ENCODE measurements at places on chromosomes 11 and 22. TPM values are rescaled to one million over a fixed set of nuclear protein-coding genes. Genes with fewer than 3 reads are reported as not detected.

- H3K36me3 ChIP-seq = no peaks in the 10 kb centered on the region
- peak; percentile 59 for DNase-seq
- H3K27me3 ChIP-seq = peaks cover 16% of the 10 kb centered on the region
- peaks cover 23% of the 10 kb centered on the region for H3K4me1 ChIP-seq
- H3K27ac ChIP-seq = peak overlapping the region; percentile 40
- H3K4me3 ChIP-seq = peak overlapping the region; percentile 59
Measured at GRCh38 chr11:8068605-8069221, 12.3 kb upstream of the TUB start.

- DNase-seq = no peak
- H3K4me3 ChIP-seq = no peak overlapping the region
- H3K27me3 ChIP-seq = peaks cover 24% of the 10 kb centered on the region
- no peak overlapping the region for H3K27ac ChIP-seq
Measured at GRCh38 chr11:2836315-2837095, 49.1 kb downstream of the CDKN1C start.

- peaks cover 12% of the 10 kb centered on the region for H3K27me3 ChIP-seq
- peaks cover 5% of the 10 kb centered on the region for H3K36me3 ChIP-seq
- no peak overlapping the region for H3K4me3 ChIP-seq
- no peak overlapping the region for H3K27ac ChIP-seq
- peaks cover 71% of the 10 kb centered on the region for H3K4me1 ChIP-seq
- DNase-seq = no peak
Measured at GRCh38 chr22:27108425-27109114, 451.2 kb downstream of the MIAT start.

- no peaks in the 10 kb centered on the region for H3K36me3 ChIP-seq
- H3K27me3 ChIP-seq = no peaks in the 10 kb centered on the region
Measured at GRCh38 chr11:89249196-89249595, 71.5 kb downstream of the TYR start.

HIC2 gene
- total RNA-seq = 2.4 TPM

CARD10 gene
- 5.4 TPM for total RNA-seq

PKP3 gene
- total RNA-seq = 3.3 TPM

CREB3L1 gene
- 328 TPM for total RNA-seq

GGT5 gene
- total RNA-seq = 0.26 TPM

CELSR1 gene
- 7.6 TPM for total RNA-seq

RAG2 gene
- not detected for total RNA-seq
